ENCODE measurements at places on chromosomes 1 and 21.

DNA sequence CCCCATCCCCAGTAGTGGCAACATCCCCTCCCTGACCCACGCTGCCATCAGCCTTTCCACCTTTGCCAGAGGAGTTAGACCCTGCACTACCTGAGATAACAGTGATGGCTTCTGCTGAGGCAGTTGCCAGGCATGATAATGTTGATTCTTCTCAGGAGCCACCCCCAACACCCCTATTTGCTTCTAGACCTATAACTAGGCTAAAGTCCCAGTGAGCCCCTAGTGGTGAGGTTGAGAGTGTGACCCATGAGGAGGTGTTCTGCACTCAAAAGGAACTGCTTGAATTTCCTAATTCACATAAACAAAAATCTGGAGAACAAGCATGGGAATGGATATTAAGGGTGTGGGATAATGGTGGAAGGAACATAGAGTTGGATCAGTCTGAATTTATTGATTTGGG lies 159.6 kb upstream of the COL11A1 start:
- no peak for DNase-seq

DNA sequence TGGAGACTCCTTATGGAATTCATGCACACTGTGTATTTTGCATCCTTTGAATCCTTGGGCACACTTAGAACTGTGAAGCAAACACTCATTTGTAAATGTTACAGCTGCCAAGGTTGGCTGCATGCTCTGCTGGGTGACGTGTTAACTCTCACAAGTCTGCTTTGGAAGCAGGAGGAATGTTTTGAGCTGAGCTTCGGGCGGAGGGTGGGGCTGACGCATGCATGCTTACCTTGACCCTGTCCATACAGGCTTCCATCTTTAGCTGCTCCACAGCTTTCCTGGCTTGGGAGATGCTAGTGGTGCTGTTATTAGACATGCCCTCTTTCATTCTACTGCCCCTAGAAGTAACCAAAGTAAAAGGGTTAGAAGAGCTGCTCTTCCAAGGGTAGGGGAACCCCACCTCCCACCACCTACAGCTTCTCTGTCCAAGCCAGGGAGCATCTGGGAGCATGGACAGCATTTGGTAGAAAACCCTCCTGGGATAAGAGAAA lies 66.0 kb downstream of the GNG4 start:
- DNase-seq: no peak

DNA sequence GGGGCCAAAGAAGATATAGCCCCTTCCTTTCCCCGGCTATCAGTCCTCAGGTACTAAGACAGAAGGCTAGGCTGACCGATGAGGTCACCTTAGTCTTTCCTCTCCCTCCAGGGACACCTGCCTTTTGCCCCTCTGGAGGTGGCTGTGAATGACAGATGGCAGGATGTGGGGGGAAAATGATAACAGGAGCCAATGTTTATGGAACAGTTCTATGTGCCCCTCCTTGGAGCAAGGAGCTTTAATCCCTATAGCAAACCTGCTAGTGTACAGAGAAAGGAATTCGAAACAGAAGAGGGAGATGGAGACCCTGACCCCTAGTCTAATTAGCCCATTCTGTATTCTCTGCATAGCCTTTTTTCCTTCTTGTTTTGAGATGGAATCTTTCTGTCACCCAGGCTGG lies 28.1 kb downstream of the SERINC2 start:
- no peak for DNase-seq

- DNase-seq: no peak
These were observed 26.9 kb upstream of the DDR2 start for GRCh38 chr1:162605225-162605927.
